Adipocyte (in vitro differentiated cells): ENCODE measurements at places on chromosomes 1 and 21.

DNA sequence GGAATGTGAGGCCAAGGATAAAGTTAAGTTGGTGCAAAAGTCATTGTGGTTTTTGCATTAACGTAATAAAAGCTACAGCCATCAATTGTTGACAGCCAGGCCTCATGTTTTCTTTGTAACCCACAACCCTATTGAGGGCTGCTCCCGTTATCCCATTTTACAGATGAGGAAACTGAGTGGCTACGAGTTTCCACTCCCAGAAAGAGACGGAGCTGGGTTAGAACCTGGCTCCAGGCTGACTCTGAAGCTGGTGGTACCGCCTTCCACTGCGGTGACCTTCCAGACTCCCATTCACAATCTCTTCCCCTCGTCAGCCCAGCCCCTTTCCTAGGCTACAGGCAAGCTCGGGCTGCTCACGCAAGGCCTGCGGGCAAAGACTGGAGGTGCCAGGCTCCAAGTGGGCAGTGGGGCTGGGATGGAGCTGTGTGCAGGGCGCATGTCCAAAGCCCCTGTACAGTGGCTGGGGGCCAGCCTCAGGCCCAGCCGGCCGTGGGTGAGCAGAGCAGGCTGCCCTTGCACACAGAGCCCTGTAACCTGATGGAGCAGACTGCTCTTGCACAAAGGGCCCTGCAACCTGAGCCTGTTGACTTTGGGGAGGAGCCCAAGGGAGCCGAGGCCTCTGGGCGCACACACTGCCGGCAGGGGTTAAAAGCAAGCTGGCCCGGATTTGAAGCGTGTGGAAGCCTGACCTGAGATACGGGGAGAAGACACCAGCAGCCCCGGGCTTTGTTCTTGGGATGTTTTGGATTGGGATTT is 97.4 kb upstream of the TMPRSS2 start:
- no peak for DNase-seq

DNA sequence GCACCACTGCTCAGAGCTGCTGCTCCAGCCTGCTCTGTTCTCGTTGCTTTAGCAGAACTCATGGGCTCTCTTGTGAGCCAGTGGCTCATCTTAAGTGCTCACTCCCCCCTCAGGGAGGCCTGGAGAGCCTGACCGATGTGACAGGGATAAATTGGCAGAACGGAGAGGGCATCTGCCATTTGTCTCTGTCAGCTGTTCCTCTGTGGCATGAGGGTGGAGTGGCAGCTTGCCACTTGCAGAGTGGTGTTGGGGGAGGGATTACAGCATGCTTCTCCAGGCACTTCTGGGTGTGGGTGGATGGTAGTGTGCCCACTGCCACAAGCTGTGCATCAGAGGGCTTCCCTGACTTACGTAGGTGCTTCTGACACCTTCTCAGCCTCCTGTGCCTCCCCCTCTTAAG is 229.5 kb downstream of the PAPPA2 start:
- no peak for DNase-seq

DNA sequence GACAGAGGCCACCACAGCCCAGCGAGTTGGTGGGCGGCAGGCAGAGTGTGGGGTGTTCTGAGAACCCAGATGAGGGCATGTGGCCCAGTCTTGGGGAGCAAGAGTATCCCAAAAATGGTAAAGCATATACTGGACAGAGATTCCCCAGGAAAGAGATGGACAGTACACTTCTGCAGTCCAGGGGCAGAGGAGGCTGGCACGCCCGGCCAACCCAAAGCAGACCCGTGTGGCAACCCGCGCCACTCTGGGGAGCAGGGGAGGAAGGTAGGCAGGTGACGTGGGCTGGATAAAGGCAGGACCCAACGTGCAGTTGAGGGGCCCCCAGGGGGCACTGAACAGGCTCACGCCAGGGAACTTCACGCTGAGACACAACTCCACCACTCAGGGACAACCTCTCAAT is 46.4 kb upstream of the RIPK4 start:
- no peak for DNase-seq

DNA sequence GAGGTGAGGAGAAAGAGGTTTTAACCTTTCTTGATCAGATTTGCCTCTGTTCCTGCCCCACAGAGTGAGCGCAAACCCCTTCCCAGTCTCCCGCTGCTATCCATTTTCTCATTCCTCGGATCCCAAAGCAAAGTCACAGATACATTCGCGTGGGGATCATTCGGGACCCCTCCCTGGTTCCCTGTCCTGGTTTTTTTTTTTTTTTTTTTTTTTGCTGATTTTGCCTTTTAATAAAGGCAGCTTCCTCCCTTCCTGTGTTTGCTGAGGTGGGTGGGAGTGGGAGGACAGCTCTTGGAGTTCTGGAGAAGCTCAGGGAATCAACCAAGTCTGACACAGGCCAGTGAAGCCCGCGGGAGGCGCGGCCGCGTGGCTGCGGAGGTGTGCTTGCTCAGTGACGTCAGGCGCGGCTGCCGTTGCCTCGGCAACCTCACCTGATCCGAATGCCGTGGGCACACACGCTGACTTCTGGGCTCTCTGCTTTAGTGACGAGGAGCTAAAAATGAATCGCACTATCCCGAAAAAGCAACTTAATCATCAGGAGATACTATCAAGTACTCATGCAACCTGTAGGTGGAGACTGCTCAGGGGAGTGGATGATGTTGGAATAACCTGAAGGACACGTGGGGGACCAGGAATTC is 106.4 kb downstream of the TBX19 start:
- peak; percentile 14 for DNase-seq

DNA sequence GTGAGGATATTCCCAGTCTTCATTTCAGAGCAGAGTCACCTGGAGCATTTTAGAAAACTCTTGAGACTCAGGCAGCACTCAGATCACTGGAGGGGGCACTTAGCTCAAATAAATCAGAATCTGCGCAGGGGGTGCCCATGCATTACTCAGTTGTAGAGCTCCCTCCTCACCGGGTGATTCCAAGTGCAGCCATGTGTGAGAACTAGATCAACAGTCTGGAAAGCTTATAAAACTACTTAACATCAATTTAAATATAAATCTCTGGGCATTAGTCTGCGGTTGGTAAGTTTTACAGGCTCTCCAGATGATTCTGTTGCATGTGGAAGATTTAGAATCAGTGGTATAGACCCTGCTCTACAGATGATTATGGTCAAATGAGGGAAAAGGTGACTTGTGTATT is 128.6 kb downstream of the ST6GALNAC3 start:
- no peak for DNase-seq

DNA sequence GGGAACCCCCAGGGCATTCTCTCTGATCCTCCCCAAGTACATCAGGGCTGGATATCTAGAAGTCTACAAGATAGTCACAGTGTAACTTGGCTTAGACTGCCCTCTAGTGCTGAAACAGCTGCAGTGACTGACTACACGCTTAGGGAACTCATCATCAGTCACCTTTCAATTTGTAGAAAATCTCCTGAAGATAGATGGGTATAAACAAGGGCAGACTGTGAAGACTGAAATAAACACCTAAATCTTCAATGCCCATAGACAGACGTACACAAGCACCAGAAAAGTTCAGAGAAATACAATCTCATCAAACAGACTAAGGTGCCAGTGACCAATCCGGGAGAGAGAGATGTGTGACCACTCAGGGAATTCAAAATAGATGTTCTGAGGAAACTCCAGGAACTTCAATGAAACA is 46.6 kb downstream of the PACC1 start:
- peak; percentile 89 for DNase-seq

DNA sequence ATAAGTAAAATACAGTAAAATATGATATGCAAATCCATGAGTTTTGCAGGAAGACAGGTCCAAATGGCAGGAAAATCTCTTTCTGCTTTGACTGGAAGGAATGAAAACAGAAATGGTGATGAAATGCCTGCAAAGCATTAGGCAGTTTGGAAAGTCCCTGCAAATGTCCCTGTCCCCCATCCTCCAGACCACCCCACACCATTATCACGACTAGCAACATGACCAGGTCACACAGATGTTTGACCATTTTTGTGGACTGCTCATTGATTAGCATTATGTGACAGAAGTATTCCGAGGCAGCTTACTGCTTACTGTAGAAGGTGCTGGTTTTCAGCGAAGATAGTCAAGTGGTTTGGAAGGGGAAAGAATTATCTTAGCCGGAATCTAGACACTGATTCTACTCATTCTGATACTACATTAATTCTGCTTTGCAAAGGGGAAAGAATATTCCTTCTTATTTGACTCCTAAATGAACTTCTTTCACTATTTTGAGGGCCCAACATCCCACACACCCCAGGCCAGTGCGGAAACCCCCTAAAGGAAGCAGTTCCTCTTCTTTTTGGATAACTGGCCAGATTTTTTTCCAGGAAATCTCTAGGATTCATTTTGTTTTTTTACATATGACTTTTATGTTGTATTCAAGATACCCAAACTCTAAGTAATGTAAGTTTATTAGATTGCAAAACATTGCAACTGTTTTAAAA is 9.5 kb upstream of the CR2 start:
- DNase-seq = no peak

DNA sequence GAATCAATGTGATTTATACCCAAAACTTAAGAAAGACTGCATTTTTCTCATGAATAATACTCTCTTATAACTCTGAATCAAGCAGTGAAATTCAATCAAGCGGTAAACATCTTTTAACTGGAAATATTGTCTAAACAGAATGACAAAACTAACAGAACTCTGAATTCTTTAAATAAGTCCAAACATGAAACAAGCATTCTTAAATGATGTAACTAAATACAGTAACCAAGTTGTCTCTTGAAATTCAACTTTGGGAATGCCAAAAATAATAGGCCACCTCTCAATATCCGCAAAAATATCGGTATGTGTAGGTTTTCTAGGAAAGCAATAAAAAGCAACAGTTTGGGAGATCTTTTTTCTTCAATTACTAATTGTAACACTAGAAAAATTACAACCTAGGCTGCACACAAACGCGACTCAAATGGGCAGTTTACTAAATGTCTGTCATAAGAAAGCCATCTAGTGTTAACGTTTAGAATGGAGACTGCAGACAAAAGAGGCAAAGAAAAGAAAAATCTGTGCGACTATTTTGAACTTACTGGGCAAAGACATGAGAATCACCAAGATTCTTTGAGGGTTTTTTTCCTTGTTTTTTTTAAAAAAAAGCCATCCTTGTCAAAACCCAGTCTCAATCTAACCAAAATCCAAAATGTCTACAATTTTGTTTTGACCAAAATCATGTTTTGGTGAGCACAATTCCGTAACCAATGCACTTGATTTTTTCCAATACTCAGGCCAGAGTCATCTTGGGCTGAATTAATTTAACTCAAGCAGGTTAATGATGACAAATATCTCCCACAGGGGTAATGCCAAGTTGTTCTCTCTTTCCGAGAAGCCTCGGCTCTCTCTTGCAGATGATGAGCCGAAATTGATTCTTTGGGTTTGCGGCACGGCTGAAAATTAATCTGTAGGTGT is 1.3 kb downstream of the SIPA1L2 start:
- DNase-seq = peak; percentile 78

- peak; percentile 54 for DNase-seq
Measured at GRCh38 chr1:45883658-45884057, 80.2 kb downstream of the MAST2 start.

GRCh38 chr1:244730153-244730933 is 77.4 kb downstream of the DESI2 start:
- DNase-seq = peak; percentile 61
